ENCODE measurements at places on chromosomes 2 and 18.

GRCh38 chr2:121816797-121817196 lies 61.3 kb downstream of the TSN start:
- DNase-seq = no peak

DNA sequence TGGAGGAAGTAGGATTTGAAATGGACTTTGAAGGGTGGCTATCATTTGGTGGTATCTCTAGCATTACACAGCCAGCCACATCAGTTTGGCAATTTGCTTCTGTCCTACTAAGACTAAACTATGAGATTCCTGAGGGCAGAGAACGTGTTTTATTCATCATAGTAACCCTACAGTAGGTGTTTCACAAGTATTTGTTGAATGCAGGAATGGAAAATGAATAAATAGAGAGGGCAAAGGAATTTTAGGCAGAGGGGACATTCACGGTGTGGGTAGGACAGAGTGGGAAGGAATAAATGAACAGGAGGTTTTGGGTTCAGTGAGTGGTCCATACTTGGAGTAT lies 15.7 kb upstream of the GPR39 start:
- no peak for DNase-seq

DNA sequence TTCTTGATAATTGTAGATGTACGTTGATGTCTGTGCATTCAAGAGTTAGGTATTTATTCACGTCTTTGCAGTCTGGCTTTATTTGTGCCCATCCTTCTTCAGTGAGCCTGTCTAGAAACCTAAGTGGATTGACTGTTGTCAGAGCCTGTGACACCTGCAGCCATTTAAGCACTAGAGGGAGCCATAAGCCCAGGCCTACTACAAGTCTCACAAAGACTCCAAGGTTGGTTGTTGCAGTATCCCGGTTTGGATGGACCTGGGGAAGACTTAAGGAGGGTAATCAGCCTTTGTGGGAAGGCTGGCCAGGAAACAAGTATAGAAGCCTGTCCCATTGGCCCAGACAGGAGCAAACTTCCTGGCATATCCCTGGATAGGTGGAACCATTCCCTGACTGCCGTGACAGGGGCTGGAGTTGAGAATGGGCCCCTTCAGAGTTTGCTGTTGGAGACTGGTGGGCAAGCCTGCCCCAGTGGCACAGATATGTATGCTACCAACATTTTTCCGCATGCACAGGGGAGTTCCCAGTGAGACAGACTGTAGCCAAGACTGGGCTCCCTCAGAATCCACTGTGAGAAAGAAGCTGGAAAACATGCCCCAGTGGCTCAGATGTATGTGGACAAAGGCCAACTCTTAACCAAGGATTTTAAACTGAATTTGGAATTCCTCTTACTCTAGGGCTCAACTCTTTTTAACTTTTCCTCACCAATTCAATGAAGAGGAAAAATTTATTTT lies 9.3 kb upstream of the LRRC30 start:
- no peak for DNase-seq

GRCh38 chr2:98445683-98446581 lies 1.3 kb downstream of the INPP4A start:
- no peak for DNase-seq

DNA sequence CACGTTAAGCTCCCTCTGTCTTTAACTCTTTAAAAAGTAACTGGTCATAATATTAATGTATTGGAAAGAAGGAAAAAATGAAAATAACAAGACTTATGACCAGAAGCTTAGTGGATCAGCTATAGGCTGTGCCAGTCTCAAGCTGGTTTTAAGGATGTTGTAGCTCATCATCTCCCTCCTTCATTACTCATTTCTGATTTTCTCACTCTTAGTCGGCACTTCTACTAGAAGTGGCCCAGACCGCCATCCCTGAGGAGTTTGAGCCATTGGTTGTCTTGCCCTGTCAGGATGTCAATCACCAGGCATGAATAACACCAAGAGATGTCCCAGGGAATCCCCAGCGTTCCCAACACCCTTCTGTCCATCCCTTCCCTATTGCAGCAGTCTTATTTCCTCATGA lies 151.5 kb downstream of the ASXL3 start:
- DNase-seq = no peak

GRCh38 chr2:59461127-59461526 lies 1092.3 kb downstream of the BCL11A start:
- DNase-seq = no peak

GRCh38 chr2:182946958-182947369 lies 80.5 kb upstream of the FRZB start:
- no peak for DNase-seq

GRCh38 chr2:52070665-52071064 lies 1038.7 kb upstream of the NRXN1 start:
- DNase-seq = no peak

- no peak for DNase-seq
These were observed 43.7 kb downstream of the SH3BP4 start for GRCh38 chr2:234995332-234996068.

DNA sequence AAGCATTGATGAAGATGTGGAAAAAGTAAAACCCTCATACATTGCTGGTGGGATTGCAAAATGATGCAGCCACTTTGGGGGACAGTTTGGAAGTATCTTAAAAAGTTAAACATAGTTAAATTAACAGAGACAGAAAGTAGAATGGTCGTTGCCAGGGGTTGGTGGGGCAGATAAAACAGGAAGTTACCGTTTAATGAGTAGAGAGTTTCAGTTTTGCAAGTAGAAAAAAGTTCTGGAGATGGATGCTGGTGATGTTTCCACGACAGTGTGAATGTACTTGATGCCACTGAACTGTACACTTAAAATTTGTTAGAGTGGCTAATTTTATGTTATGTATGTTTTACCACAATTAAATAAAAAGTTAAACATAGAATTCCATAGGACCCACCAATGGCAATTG lies 44.5 kb upstream of the EGR4 start:
- DNase-seq = no peak

DNA sequence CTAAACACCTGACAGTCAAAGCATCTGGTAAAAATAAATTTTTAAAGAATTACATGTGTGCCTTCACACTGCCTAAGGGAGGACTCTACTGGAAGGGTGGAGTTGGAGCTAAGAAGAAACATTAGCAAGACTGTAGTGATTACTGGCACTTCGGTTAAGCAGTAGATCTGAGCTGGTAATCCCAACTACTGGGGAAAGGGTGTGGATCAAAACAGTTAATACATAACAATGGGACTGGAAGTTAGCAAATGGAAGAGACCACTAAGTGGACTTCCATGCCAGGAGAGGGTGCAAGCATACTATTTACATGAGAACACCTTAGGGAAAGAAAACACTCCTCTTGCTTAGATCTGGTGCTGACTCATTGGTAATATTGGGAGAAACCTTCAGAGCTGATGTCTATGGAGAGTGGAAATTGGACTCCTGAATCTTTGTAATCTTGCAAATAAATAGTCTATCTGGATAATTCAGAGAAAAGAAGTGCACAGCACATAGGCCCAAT lies 519.6 kb upstream of the LINC00305 start:
- DNase-seq = no peak

- DNase-seq = no peak
These were observed 89.5 kb downstream of the MRPS9 start for GRCh38 chr2:105127289-105127915.

- no peak for DNase-seq
These were observed 108.3 kb downstream of the SMAD7 start for GRCh38 chr18:48842259-48843061.

GRCh38 chr2:129004485-129004884 lies 685.8 kb upstream of the HS6ST1 start:
- DNase-seq = no peak

- no peak for DNase-seq
These were observed 276.5 kb upstream of the NRP2 start for GRCh38 chr2:205405752-205406151.

- DNase-seq = no peak
These were observed 70.8 kb downstream of the INPP4A start for GRCh38 chr2:98515250-98515991.

- no peak for DNase-seq
These were observed 14.1 kb downstream of the MSGN1 start for GRCh38 chr2:17830053-17831034.

Data from stimulated activated CD4-positive, alpha-beta T cell treated with anti-CD3 and anti-CD28 coated beads, Interleukin-1b, Interleukin-23, amount 100 ng/mL, for 1 hour (primary cell).